ENCODE measurements at places on chromosomes 13 and 19.

GRCh38 chr19:35247526-35248309 is 1.1 kb upstream of the LSR start:
- peak; percentile 58 for DNase-seq

- DNase-seq: no peak
Observed at GRCh38 chr13:46903748-46904147, 6.9 kb upstream of the HTR2A start.

GRCh38 chr19:29587518-29587986 is 18.5 kb upstream of the POP4 start:
- peak; percentile 58 for DNase-seq

DNA sequence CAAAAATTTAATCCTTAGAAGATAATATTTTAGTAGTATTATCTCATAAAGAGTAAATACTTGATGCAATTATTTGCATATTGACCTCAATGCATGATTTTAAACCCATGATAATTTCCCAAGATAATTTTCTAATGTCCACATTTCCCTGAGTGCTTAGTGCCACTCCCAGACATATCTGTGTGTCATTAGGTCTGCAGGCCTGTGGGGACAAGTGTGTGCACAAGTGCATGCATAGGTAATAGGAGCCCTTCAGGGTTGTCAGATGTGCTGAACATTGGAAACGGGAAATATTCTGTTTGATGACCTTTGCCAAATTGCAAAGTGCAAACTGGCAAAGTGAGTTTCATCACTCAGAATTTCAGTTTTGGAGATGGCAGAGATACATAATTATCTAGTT is 369.9 kb downstream of the KLF5 start:
- DNase-seq: no peak

GRCh38 chr13:94636942-94637578 is 35.4 kb downstream of the GPR180 start:
- DNase-seq: no peak

GRCh38 chr13:54165581-54166215 is 1137.1 kb downstream of the OLFM4 start:
- DNase-seq: no peak

GRCh38 chr13:37596805-37597204 is 1.8 kb downstream of the POSTN start:
- no peak for DNase-seq

GRCh38 chr13:46817095-46817494 is 20.1 kb upstream of the ESD start:
- no peak for DNase-seq

GRCh38 chr19:16373079-16373478 is 48.5 kb downstream of the KLF2 start:
- no peak for DNase-seq

DNA sequence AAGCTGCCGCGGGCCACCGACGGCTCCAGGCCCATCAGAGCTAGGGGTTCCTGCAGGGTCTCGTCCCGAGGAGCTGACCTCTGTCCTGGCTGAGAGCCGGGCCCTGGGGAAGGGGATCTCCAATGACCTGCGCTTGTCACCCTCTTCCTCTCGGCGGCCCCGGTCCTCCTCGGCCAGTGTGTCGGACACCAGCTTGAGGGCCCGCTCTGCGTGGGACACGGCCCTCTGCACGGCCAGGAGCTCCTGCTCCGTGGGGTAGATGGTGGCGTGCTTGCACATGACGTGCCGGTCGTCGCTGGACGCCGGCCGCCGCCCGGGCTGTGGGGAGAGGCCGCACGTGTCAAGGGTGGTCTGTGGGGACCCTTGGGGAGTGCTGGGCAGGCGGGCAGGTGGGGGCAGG is 32.7 kb upstream of the MATK start:
- no peak for DNase-seq

- DNase-seq: no peak
Observed at GRCh38 chr19:2665103-2665502, 37.4 kb downstream of the GNG7 start.

DNA sequence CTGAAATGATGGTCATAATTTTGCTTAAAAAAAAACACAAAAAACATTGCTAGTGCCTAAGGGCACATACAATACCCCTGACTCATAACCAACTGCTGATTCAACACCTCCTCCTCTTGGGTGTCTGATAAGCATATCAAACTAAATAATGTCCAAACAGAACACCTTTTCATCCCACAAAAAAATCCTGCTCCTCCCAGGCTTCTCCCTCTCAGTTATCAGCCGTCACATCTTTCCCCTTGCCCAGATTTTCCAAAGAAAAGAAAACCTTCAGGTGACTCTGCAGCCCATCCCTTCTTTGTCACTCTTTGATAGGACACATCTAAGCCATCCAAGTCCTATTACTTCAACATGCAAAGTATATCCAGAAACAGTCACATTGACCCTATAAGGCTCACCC is 46.9 kb downstream of the ABCC4 start:
- DNase-seq: no peak

DNA sequence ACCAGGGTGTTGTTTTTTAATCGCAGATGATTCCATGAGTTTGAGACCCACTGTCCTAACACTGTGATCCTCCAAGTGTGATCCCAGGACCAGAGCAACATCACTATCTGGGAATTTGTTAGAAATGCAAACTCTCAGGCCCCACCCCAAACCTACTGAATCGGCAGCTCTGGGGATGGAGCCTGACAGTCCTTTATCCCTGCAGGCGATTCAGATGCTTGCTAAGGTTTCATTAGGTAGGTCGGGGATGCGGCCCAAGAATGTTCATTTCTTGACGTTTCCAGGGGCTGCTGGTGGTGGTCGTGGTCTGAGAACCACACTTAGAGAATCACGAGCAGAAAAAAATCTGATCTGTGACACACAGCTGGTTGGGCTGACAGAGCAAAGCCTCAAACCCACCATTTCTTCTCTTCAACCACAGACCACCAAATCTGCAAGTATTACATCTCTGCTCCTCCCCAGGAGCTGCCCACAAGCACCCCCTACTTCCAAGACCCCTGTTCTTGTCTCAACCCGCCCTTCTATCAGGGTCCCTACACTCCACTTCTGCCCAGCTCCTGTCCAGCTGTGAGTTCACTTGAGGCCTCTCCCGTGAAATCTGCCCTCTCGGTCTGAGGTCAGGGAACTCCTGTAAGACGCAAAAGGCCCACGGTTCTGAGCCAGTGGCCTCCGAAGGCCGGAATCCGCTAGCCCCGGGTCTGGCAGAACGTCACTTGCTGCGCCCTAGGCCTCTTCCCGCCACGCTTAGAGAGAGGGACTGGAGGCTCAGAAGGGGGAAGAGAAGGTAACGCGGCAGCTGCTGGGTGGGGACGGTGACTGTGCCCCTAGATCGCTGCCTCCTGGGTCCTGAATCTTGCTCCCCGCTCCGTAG is 1.1 kb upstream of the FARP1 start:
- DNase-seq: no peak

DNA sequence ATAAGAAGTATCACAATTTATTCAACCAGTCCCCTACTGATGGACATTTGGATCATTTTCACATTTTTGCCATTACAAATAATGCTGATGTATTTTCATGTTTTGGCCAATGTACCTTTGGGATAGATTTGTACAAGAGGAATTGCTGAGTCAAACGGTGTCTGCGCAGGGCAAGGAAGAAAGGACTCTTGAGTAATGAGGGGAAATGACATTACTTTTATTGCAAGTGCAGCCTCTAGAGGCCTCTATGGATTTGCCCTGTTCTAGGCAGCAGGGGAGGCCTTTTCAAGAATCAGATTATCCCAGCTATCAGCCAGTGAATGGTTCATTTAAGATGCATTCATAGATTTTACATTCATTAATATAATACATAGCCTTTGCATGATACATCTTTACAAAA is 32.9 kb upstream of the GTF3A start:
- no peak for DNase-seq

DNA sequence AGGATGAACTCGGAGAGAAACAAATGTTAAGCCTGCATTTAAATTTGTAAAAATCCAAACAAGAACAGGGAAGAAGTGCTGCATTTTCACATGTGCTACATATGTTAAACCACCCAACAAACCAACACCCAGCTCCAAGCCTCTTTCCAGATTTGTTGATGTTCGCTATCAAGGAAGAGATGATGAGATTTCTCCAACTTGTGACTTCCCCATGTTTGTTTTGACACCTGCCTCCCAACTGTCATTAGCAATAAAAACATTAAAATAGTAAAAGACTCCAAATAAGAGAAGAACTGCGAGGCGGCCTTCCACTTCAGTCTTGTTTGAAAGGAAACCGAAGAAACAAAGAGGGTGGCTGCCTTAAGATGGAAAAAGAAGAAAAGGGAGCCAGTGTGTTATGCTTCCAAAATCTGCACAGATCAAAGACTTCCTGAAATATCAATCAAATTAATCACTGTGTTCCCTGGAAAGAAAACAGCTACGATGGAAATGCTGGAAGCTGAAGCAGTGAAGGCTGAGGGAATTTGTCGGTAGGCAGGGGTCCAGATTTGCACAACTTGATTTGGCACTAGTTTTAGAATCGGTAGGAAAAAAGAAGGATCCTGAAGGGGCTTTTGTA is 14.0 kb upstream of the GGACT start:
- DNase-seq: no peak

- DNase-seq: no peak
Observed at GRCh38 chr13:23626700-23627099, 56.5 kb downstream of the TNFRSF19 start.

DNA sequence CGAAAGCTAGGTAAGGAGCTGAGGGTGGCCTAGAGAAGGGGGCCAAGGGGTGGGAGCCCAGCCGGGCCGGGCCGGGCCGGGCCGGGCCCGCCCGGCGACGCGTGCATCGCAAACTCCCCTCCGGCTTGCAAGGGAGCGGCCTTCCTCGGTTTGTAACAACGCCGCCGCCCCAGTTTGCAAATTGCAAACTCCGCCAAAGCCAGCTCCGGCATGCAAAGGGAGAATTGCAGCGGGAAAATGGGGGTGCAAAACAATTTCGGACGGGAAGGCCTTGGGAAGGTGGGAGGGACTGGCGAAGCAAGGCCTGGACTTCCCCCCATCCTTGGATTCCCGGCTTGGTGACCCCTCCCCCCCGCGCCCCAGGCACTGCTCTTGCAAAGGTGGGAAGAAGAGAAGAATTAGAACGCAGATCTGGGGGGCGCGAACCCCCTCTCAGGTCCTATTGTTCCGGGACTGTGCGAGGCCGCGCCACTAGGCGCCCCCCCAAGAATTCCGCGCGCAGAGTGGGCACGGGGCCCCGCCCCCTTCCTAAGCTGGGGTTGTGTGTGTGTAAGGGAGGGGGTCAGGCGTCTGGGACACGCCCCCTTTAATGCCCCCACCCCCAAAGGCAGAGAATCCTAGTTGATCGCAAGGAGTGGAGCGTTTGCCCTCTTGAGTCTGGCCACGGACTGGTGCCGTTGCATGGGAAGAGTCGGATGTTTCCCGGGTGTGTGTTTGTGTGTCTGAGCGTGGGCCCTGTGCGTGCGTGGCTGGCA is 926 bp downstream of the PRR12 start:
- DNase-seq: peak; percentile 41

- no peak for DNase-seq
Observed at GRCh38 chr13:40979232-40979631, 39.9 kb downstream of the ELF1 start.

DNA sequence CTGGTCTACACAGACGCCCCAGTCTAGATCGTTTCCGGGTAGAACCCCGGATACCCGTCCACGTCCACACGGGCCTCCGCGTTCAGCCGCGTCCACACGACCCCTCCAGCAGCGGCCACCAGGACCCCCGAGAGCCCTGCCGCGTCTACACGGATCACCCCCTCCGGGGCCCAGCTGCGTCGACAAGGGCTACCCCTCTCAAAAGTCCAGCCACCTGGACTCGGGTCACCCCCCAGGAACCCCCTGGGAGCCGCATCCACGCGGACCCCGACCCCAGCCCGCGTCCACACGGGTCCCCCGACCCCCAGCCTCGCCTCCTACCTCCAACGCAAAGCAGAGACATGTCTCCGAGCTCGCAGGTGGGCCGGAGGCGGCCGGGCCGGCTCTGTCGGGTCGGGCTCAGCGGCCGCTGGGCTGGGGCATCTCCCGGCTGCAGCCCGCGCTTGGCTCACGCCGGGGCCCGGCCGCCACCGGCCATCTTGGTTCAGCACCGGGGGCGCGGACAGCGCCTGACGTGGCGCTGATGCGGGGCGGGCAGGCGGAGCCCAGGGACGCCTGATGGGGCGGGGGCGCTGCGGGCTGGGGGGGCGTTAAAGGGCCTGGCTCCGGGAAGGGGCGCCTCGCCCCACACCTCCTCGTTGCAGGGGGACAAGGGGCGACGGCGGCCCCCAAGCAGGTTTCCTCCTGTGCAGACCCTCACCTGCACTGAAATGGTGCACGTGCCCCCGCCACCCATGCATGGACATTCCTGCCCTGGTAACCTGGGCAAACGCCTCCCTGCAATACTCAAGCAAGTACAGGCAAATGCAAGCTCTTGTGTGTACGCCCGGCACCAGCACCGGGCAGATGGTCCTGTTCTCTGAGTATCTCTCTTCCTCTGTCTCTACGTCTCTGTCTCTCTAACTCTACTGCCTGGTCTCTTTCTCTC is at the start of gene UNC13A:
Gene UNC13A (minus strand): TSS at position 498 of the 928 bp plus-strand sequence. CDS start 155 bp downstream, at position 343.
- peak; percentile 35 for DNase-seq

- DNase-seq: no peak
Observed at GRCh38 chr19:2188708-2189385, 25.1 kb downstream of the DOT1L start.

DNA sequence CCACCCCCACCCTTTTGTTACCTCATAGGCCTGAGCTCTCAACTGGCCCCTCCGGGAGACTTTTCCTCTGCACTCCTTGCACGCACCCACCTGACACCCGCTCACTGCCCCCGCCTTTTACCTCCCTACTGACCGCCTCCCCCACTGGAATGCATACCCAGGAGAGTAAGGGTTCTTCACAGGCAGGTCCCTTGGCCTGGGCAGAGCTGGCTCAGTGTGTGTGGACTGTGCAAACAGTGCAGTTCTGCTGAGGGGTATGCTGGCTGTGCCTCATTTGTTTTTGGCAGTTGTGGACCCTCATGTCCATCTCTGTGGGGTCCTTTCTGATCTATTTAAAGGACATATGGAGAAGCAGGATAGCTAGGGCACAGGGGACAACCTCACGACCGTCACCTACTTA is 5.0 kb downstream of the ZSCAN18 start:
- no peak for DNase-seq

- peak; percentile 33 for DNase-seq
Observed at GRCh38 chr13:27406178-27406939, 18.1 kb upstream of the GTF3A start.

DNA sequence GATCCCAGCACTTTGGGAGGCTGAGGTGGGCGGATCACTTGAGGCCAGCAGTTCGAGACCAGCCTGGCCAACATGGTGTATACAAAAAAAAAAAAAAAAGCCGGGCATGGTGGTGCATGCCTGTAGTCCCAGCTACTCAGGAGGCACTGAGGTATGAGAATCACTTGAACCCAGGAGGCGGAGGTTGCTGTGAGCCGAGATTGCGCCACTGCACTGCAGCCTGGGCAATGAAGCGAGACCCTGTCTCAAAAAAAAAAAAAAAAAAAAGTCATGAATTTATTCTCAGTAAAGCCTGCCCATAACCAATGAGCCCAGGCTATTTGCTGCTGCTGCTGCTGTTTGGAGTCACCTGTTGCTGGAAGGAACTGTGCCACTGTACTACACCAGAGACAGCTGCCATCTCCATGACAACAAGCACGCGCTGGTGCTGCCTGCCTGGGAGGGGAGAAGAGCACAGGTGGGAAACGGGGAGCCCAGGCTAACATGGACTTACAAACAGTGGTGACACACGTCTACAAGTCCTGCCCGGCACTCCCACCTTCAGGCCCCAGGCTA is 11.3 kb downstream of the ZFR2 start:
- no peak for DNase-seq
